ENCODE measurements at places on chromosomes 3 and 15.

- DNase-seq: no peak
Measured at GRCh38 chr3:98778852-98779413, 15.8 kb downstream of the ST3GAL6 start.

DNA sequence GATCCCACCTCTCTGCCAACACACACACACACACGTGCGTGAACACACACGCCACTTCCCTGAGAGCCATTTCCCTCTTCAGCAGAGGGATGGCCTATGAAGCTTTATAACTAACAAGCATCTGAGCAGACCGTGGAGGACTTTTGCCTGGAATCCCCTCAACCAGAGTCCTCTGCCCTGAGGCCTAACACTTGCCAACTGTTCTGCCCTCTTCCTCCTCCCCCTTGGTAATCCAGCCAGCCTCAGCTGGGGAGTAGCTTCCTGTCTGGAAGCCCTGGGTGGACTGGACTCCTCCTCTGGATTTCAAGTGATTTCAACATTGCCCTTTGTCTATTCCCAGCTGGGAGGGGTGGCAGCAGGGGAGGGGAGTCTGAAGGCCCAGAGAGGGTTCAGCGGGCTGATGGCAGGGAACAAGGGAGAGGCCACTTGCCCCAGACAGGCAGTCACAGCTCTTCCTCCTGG is 68.4 kb upstream of the HACD2 start:
- DNase-seq: no peak

GRCh38 chr3:134095005-134095404 is 65.3 kb upstream of the SLCO2A1 start:
- no peak for DNase-seq

- DNase-seq: no peak
Measured at GRCh38 chr3:11544412-11545181, 99.1 kb downstream of the VGLL4 start.

- DNase-seq: no peak
Measured at GRCh38 chr3:141677701-141678100, 60.4 kb upstream of the RNF7 start.
